Activated naive CD8-positive, alpha-beta T cell treated with anti-CD3 and anti-CD28 coated beads, Interleukin-2, amount 50 U/mL, for 24 hours (primary cell): ENCODE measurements at places on chromosomes 5 and 9.
A peak's percentile ranks its signal among the peaks of the same experiment; 100 is the strongest.

- peak; percentile 9 for DNase-seq
These were observed 73.0 kb upstream of the SNX2 start for GRCh38 chr5:122701640-122702523.

DNA sequence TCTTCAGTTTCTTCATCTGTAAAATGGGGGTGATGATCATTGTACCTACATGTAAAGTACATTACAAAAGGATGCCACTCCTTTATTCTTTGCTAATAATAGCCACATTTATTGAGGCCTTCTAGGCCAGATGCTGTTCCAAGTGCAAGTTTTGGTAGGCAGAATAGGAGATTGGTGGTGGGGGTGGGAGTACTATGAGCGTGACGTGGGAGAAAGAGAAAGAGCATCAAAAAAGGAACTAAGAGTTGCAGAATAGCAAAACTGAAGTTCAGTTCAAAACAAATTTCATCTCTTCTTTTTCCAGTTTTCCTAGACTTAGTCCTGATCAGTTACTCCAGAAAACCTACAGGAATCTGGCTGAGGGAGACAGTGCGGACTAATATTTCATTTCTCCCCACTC is 174.1 kb downstream of the SNX18 start:
- no peak for DNase-seq

- DNase-seq = no peak
These were observed 229.2 kb upstream of the MAP3K1 start for GRCh38 chr5:56585999-56586691.

GRCh38 chr5:80140496-80140895 is 105.3 kb downstream of the THBS4 start:
- peak; percentile 53 for DNase-seq

- DNase-seq = peak; percentile 17
These were observed 53.7 kb downstream of the G3BP1 start for GRCh38 chr5:151825445-151825844.

DNA sequence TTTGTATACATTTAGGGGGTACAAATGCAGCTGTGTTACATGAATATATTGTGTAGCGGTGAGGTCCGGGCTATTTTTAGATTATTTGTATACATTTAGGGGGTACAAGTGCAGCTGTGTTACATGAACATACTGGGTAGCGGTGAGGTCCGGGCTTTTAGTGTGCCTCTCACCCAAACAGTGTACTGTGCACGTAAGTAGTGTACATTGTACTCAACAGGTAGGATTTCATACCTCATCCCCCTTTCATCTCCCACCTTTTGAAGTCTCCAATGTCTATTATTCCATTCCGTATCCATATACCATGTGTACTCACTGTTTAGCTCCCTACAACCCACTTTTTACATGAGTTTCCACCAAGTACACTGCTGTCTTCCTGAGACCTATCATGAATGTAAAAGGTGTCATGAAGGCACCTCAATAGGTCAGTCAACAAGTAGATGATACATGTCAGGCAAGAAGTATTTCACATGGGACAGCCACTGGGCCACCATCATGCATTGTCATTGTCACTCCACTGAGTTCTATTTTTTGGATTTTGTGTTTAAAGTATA is 27.7 kb downstream of the SKP1 start:
- DNase-seq = no peak

DNA sequence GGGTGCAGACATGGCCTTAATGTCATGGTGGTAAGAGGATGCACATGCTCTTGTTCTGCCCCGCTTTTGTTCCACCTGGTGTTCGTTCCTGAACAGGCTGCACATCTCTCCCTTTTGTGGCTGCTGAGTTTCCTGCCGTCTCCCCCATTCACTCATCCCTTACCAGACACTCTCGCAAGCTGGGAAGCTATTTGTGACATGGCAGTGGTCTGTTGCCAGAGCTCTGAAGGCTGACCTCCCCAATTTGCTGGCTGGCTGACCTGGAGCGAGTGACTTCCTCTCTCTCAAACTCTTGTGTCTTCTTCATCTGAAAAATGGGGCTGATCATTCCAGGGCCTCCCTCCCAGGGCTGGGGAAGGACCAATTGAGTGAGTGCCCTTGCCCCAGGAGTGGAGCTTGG is 35.9 kb downstream of the HRH2 start:
- no peak for DNase-seq

DNA sequence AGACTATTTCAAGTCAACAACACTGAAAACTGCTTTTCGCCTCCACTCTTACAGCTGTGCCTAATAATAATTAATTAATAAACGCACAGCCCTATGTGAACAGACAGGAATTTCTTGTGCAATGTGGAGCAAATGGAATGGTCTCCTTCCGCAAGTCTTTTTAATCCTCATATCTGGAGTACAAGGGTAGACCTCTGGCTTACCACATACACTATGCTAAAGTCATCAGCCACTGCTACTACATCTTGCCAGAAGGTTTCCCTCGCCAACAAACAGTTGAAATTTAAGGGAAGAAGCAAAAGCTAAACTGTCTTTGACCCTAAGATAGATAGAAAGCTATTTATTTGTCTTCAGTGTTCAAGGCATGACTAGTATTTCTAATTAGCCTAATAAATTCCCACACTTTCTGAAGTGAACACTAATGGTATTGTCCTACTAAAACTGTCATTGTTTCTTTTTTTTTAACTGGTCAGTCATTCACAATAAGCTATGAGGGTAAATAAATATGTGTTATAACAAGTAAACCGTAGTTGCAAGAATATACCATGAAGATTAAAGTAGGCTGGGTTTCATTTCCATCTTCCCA is 63.9 kb downstream of the GOLPH3 start:
- DNase-seq = no peak

- DNase-seq = no peak
These were observed 467.3 kb downstream of the ENC1 start for GRCh38 chr5:74173241-74173640.

- no peak for DNase-seq
These were observed 24.6 kb upstream of the IFNK start for GRCh38 chr9:27499451-27499850.

DNA sequence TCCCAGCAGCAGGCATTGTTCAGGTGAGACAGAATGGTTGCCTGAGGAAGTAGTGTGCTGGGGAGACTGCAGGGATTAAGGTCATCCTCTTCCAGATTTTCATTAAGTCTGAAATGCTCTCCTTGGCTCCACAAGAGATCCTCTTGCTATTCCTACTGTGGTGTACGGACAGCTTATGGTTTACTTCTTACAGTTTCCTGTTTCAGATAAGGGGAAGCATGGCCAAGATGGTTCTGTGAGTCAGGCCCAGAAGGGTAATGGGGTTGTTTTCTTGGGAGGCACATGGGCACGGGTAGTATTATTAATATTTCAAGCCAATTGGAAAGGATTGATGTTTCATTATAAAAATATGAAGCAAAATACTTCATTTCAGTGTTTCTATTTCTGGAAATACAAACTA is 42.9 kb downstream of the GLRX start:
- no peak for DNase-seq

DNA sequence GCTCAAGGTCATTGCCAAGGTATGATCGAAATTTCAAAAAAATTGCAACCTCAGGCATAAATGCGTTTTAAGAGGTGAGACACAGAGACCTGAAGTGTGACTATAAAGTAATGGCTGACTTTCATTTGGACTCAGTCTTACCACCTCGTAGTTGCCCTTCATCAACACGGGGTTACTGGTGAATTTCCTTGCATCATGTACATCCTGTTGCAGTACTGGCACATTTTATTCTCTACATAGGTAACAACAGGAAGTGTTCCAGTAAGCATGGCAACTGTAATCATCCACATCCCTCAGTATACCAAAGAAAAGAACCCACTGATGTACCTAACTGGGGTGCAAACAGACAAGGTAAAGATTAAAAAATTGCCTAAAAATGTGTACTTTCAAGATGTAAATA is 29.3 kb downstream of the MOCS2 start:
- no peak for DNase-seq

DNA sequence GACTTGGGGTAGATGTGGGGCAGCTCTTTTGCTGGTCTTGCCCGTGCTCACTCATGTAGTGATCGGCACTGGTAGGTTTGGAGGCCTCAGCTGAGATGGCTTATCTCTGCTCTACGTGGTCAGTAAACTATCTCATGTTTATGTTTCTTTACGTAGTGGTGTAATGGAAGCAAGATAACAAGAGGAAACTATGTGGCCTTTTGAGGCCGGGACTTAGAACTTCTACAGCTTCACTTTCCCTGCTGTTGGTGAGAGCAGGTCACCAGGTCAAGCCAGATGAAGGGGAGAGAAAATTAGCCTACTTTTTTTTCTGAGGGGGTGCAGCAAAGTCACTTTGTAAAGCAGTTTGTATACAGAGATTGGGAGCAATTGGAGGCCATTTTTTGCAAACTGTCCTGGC is 8.5 kb downstream of the FOCAD start:
- DNase-seq = no peak

GRCh38 chr5:102651466-102651865 is 103.6 kb upstream of the PAM start:
- no peak for DNase-seq

- DNase-seq = no peak
These were observed 4.4 kb downstream of the CEP72 start for GRCh38 chr5:616484-617039.

DNA sequence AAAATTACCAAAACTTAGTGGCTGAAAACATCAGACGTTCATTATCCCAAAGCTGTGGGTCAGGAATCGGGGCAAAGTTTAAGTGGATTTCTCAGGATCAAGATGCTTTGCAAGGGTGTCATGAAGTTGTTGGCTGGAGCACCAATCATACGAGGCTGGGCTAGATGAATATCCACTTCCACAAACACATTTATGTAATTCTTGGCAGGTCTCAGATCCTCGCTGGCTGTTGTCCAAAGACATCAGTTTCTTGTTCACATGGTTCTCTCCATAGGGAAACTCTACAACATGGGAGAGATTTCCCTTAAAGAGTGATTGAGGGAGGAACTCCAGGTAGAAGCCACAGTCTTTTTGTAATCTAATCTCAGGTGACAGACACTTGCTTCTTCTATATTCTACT is 20.2 kb upstream of the CCDC192 start:
- no peak for DNase-seq

DNA sequence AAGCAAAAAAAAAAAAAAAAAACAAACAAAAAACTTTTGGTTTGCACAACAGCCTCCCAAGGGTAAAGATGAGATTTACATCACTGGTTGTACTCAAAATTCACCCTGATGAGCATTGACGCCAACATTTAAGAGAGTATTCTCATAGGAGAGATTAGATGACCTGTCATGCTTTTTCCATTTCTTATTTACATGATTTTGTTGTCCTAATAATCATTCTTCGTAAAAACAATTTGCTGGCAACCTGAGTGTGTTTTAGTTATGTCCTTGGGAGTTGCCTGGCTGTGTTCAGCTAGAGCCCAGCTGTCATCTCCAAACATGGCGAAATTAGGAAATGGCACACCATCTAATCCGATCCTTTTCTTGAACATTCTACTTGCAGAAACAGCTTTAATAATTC is 186.4 kb upstream of the MRPS30 start:
- no peak for DNase-seq

DNA sequence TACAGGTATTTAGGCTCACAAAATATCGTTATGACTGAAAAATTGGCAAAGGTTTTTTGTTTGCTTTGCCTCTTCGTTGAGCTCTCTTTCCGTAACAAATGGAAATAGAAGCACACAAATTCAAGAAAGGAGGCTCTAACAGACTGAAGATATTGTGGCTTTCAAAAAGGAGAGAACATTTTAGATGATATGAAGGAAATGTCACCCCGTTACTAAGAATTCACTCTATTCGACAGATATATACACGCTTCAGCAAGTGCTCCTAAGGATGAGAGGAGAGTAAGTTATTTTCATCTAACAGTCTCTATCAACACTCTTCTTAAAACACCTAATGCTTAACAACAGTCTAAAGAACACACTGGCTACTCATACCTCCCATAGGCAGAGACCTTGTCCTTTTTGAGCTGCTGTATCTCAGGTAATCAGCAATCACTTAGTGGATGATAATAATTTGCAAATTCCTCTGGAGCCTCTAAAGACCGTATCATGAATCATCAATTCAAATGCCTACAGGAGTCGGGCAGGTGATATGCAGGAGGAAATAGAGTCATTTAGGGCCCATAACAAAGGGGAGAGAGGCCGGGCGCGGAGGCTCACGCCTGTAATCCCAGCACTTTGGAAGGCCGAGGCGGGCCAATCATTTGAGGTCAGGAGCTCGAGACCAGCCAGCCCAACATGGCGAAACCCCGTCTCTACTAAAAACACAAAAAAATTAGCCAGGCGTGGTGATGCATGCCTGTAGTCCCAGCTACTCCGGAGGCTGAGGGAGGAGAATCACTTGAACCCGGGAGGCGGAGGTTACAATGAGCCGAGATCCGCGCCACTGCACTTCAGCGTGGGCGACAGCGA is 1.4 kb upstream of the HSDL2 start:
- peak; percentile 24 for DNase-seq

- no peak for DNase-seq
These were observed 58.9 kb downstream of the AUH start for GRCh38 chr9:91302831-91303230.

DNA sequence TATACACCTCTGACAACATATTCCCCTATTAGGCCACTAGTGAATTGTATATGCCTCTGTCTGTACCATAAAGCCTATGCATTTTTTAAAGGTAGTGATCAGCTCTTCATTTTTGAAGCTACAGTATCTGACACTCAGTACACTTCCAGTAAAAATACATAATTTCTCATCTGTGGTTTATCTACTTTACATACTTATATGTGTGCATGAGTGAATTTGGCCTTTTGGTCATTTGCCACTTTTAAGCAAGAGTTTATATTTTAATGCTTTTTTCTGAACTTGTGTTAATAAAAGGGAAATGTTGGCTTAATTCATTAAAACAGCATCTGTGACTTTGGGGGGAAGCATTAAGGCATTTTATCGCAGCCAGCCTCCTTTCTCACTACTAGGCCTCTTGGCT is 47.8 kb downstream of the ST8SIA4 start:
- DNase-seq = no peak

DNA sequence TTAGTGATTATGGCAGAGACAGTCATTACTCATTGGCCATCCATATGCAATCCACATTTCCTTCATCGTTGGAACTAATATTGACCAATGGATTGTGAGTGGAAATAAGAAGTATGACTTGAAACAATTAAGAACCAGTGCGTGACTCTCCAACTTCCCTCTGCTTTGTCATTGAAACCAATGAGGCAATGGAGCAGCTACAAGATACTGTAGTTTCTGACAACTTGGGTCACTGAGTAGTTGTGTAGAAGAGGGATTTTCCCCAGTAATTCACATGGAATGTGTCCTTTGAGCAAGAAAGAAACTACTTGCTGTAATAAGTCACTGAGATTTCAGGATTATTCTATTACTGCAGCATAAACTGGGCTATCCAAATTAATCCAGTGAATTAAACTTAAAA is 785.3 kb upstream of the RIOK2 start:
- no peak for DNase-seq

DNA sequence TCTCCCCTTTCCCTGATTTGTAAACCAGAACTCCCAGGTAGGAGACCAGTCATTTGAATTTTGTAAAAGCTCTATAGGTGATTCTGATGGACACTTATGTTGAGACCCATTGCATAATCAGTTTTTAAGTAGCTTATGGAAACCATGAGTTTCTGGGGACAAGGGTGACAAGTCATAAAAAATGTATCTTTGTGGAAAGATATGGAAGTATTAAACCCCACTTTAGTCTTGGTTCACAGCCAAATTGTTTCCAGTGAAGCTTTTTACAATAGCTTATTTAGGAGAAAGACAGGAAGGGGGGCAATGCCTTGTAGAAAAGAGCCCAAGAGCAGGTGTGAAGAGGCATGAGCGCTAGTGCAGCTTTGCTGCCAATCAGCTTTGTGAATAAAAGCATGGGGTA is 453 bp upstream of the CCL28 start:
- no peak for DNase-seq

- DNase-seq = no peak
These were observed 26.8 kb upstream of the IQGAP2 start for GRCh38 chr5:76376148-76376865.

GRCh38 chr5:3862906-3863305 is 267.3 kb downstream of the IRX1 start:
- DNase-seq = no peak
